ENCODE measurements at places on chromosomes 1 and 21.

DNA sequence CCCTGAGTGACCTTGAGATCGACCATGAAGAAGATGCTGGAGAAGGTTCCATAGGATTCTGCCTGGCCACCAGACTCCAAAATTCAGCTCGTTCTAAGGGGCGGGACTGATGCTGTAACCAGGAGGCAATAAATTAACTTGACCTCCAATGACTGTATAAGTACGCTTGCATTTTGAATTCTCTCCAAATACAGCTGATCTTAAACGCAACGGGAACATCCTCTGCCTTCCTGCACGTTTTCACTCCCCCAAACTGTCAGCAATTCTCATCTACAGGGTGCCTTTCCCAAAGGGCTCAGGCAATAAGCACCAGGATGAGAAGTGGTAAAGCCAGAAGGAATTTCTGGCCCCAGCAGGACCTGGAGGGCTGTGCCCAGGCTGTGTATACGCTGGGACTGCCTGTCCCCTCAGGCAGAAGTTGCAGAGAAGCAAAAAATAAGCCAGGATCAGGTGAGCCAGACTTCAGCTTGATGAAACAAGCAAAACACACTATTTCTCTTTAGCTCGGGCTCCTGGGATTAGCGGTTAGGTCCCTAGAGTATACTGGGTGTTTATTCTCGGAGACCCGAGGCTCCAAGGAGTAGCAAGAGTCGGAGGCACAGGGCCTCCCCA, 124.8 kb downstream of the LRIG2 start:
- no peak for DNase-seq

GRCh38 chr1:24572301-24572700, 16.4 kb downstream of the NCMAP start:
- no peak for DNase-seq

DNA sequence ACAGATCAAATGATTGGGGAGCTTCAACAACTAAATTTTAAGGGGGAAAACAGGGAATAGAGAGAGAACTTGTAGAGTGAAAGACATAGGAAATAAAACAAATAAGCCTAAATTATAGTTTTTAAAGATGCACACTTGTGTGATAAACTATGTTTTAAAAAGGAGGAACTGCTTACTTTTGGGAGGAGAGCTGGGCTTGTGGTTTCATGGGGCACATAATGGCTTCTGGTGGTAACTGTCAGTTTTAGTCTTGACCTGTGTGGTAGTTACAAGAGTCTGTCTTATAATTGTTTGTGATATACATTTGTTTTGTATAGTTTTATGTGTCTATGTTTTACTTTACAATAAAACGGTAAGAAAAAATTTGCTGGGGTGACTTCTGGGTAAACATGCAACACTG, 165.3 kb downstream of the COL24A1 start:
- DNase-seq = no peak

DNA sequence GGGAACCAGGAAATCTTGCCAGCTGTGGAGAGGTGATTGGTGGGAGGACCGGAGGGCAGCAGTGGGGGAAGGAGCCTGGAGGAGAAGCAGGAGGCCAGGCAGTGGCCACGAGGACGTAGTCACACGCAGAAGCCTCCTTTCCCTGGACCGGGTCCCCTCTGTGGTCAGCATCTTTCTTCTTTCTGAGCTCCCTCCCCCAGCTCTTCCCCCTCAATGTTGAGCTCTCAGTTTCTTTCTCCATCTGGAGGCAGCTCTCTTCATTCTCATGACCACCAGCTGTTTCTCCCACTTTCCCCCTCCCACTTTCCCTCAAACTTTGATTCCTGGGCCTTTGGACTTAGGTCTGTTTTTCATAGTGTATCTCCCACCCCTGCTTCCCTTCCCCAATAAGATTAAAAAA, 18.3 kb downstream of the KIRREL1 start:
- no peak for DNase-seq

GRCh38 chr1:19892129-19892528, 9.9 kb downstream of the OTUD3 start:
- DNase-seq = no peak

GRCh38 chr1:91712981-91713841, 172.7 kb downstream of the TGFBR3 start:
- DNase-seq = no peak

GRCh38 chr1:234373959-234374254, 651 bp downstream of the COA6 start:
- DNase-seq = no peak

DNA sequence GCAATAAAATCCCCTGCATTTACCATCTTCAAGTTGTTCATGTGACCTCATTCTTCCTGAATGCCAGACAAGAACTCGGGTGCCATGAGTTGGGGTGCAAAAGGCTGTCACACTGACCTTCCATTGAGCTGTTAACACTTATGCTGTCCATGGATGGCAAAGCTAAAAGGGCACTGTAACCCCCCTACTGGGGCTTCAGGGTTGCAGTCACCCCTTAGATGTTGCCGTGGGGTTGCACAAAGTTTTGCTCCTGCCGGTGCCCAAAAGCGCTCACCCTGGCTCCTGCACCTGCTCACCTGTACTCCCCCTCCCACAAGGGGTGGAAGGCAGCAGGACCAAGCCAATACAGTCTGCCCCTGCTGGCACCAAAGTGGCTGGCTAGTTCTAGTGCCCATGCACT, 208.2 kb downstream of the RHOU start:
- DNase-seq = no peak

GRCh38 chr1:39269791-39270342, 65.4 kb downstream of the MACF1 start:
- DNase-seq = no peak

GRCh38 chr1:40708750-40709099, 17.2 kb downstream of the NFYC start:
- DNase-seq = peak; percentile 92

DNA sequence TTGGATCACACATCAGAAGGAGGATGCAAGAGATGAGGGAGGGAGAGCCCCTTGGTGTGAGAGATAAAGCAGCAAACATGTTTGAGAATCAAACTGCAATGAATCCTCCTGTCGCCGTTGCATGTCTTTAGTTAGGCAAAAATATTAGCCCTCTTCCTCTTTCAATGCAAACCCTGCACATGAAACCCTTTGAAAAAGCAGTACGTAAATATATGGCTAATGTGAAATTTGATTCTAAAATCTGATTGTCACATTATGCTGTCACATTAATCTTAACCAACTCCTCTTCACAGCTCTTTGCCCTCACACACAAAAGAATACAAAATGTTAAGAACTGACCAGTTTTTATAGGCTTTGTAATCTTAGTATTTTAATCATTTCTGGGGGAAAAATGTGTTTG, 63.4 kb downstream of the WDR64 start:
- no peak for DNase-seq

DNA sequence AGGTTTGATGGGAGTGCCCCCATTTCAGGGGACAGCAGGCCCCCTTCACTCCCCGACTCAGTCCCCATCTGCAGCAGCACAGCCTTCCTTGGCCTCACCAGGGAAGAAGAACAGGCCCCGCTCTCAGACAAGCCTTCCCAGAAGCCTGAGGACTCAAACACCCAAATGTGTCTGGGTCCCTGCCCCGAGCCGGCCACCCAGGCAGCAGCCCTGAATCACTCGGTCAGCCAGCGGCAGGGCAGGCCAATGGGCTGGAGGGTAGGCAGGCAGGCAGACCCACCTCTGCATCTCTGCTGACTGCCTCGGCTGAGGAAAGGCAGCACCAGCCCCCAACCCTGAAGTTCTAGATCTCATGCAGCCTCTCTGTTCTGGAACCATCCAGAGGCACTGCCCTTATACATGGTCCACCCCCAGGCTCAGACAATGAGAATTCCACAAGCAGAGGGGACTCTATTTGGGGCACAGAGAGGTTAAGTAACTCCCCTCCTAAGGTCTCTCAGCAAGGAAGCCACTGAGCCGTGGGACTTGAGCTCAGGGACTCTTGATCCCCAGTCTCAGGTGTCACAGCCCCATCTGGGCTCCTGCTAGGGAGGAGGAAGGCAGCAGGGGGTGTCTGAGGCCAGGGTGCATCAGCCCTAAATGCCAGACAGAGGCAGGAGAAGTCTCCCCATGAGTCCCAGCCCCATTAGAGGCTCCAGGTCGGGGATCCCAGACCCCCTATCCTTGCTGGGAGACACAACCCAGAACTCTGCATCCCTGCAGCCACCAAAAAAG, 33.2 kb upstream of the RUNX3 start:
- DNase-seq = no peak

DNA sequence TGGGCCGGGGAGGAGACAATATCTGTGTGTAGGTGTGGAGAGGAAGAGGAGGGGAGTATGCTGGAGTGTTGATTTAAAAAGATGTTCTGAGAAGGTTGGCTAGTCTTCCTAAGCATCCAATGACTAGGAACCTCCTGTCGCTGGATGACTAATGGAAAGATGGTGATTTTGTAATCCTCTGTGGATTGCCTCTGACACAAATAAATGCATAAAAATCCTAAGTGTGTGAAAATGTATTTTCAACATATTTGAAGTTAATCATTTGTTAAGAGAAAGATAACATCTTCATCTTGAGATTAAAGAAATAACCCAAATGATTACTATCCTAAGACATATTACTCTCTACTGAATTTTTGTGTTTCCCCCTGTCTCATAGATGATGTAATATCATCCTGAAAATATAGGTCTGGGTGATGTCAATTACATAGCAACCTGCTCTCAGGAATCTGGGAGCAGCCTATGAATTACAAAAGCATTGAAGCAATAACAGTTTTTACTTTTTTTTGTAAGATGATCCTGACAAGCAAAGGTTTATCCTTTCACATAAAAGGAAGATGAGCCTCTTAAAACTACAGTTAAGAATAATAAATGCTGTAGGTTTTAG, 220.5 kb upstream of the MAP1LC3C start:
- no peak for DNase-seq

- DNase-seq = peak; percentile 41
These were observed 8.6 kb downstream of the FNDC5 start for GRCh38 chr1:32861904-32862695.

- DNase-seq = no peak
These were observed 44.6 kb downstream of the RASSF5 start for GRCh38 chr1:206551986-206552326.

GRCh38 chr1:116537898-116538297, 32.9 kb downstream of the CD58 start:
- DNase-seq = no peak

- no peak for DNase-seq
These were observed 14.5 kb downstream of the CFAP74 start for GRCh38 chr1:1989102-1989542.

DNA sequence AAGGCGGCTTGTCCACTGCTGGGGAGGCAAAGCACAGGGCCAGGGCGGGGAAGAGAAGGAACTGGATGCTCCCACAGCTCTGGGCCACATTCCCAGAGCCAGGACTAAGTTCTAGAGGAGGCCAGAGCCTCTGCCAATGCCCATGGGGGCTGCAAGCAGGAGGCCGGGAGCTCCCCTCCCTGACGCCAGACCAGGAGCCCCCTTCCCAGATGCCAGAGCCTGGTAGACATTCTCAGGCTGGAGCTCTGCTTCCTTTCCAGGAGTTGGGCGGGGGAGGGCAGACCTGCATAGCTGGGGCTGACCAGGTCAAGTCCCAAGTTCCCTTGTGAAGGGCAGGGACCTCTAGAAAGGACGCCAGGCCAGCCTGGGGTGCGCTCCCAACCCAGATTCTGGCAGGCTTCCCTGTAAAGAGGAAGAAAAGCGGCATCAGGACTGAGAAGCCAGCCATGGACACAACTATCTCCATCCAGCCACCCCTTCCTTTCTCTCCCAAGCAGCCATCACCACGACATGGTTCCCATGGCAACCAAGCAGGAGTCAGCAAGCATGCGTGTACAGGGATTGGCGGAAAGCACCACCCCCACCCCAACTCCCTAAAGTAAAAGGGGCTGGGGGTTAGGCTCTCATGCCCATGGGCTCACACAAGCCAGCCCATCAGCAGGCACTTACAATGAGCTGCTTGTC, 13.4 kb downstream of the KIF21B start:
- DNase-seq = no peak

GRCh38 chr1:159791461-159791860, 10.7 kb downstream of the DUSP23 start:
- DNase-seq = no peak

- peak; percentile 55 for DNase-seq
These were observed 35.2 kb upstream of the KCNJ15 start for GRCh38 chr21:38221594-38221993.

DNA sequence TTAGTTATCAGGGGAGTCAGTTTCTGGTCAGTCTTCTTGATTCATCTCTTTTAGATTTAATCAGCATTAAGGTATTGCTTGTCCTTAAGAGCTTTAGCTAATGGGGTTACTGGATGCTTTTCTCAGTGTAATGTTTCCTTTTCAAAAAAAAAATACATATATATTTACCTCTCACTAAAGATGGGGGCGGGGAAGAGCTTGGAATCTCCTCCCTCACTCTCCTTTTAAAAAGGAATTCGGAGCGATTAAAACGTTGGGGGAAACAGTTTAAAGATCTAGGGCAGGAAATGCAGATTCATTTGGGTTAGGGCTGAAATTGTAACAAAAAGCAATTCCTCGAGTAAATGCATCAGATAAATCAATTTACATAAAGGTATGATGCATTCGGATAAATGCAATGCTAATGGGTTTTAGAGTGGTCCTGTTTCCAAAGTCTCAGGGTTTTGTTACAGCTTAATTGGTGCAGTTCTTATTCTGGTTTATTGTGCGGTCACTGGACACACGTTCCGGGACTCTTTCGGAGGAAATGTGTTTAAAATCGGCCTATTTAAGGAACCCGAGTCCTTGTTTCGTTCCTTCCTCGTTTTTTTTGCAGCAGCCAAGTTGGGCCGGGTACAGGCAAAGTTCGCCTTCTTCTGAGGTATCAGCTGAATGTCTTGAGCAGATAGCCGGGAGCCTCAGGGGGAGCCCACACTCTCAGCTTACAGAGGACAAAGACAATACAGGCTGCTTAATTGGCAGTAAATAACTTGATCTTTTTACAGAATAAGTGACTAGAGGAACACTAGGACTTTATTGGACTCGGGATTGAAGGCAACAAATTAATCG, 1.6 kb downstream of the LMO4 start:
- peak; percentile 54 for DNase-seq

DNA sequence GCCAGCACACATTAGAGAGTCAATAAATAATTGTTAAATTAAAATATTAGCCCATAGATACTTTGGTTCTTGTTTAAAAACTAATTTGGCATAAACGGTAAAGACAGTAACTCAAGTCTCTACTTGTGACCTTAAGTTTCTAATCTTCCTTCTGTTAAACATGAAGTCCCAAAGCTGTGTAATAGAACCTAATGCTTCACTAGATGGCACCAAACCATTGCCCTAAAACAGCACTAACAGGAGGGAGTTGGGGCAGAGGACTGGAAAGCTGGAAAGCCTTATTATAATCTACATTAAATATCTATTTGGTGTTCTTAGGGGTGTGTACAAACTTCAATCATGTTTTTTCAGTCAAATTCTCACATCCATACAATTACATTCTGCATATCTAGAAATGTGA, 176.7 kb downstream of the OLFM3 start:
- DNase-seq = peak; percentile 64
